ENCODE measurements at places on chromosomes 3 and 15.

DNA sequence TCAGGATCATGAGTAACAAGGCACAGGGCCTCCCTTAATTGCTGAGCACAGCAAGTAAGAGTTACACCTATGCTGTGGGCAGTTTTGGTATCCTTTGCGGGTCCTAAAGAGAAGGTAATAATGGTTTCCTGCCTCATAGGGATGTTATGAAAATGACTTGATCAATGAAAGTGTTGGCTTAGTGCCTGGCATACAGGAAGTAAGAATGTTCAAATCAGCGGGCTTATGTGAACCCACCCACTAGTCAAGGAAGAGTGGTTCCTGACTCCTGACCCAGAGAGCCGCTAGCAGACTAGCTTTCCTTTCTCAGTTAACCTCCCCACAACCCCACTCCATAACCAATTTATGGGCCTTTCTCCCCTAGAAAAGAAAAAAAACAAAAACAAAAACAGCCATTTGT is 5.2 kb upstream of the ADAMTS9 start:
- no peak for DNase-seq

DNA sequence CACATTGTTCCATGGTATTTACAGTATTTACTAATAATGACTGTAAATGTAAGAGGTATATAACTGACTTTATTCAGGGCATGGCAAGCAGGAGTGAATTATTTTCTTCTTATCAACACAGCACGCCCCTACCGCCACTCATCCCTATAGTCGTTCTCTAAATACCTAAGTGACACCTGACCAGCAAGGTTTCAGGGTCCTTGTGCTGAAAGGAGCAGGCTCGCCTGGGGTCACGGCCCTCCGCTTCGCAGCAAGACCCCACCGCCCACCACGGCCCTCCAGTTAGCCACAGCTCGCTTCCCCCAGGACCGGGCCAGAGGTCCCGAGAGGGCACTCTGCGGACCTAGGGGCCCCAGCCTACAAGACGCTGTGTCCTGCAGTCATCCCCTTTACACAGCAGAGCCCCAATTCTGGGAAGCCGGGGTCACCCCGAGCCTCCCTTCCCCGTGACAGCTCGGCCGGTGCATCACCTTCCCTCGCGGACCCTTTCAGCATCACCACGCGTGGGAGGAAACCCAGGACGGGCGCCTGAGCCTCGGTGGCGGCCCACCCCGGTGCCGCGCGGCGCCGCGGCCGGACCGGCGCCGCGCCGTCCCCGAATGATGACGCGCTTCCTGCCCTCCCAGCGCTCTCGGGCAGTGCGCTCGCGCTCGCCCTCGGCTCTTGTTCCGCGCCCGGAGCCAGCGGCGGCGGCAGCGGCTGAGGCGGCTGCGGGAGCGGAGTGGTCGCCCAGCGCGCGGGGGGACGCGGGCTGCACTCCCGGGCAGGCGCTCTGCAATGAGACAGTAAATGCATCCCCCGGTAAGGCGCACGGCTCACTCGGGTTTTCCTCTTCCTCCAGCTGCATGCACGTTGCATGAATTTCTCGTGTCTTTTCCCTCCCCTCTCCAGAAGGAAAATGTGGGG is 225.1 kb upstream of the C2CD4B start:
- DNase-seq, result peak; percentile 49

DNA sequence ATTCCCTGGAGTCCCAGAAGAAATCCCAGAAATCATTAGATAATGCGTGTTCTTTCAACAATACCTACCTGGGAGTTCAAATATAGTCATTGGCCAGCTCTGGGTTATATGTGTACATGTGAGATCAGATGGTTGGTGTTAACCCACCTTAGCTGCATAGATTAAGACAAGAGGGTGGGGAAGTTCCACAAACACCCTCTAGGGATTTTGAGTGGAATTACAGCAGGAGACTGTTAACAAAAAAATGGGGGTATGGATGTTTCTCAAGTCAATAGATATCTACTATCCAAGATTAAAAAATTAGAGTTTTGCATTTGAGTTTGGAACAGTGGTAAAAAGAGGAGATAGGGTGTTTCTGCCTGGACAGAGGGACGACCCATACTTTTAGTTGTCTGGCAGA is 282.5 kb upstream of the CNTN3 start:
- no peak for DNase-seq

- DNase-seq, result no peak
Measured at GRCh38 chr3:107387555-107387954, 10.3 kb downstream of the CCDC54 start.

GRCh38 chr3:181330821-181331563 is 341.5 kb upstream of the DNAJC19 start:
- no peak for DNase-seq

GRCh38 chr15:101499863-101500713 is 10.6 kb upstream of the PCSK6 start:
- DNase-seq, result peak; percentile 47

DNA sequence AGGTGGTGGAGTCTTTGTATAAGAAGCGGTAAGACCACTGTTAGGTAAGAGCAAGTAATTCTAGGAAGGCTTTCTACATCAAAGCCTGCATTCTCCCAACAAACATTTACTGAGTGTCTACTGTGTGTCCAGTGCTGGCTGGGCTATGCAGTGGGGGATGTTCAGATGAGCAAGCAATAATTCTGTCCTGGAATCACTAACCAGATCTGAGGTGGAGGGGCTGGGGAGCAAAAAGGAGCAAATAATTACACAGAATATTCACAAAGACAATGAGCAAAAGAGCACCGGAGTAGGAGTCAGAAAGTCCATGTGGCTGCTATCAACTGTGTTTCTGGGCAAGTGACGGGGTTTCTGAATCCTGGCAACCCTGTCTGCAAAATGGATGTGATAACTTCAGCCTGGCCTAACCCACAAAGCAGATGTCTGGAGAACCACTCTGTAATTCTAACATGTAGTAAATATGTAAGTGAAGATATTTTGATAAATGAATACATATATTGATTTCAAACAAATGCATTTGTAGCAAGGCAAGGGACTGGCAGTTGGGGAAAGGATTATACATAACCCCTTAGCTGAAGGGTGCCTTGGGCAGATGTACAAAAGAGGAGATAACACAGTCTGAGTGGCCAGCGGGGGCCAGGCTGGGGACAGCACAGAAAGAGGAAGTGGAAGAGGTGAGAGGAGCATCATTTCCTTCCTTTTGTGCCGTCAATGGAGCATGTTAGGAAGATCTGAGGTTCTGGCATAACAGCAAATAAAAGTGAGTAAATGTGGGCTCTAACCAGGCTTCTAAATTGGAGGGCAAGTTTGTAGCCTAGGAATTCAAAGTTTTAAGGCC is 28.8 kb downstream of the CYP8B1 start:
- no peak for DNase-seq

DNA sequence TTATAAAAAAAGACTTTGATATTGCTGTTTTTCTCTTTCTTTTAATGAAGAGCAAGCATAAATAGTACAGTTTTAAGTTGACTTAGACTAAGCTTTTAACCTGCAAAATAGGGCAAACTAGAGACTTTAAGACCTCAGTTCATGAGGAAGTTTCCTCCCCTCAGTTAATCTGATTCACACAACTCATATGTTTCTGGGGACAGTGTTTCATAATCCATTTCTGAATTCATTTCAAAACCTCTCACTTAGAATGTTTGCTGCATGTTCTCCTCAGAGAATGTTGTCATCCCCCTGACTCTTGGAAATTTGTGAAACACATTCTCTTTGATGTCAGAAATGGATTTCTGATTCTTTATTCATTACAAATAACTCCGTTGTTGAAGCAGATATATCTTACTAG is 79.3 kb upstream of the SKOR1 start:
- no peak for DNase-seq

DNA sequence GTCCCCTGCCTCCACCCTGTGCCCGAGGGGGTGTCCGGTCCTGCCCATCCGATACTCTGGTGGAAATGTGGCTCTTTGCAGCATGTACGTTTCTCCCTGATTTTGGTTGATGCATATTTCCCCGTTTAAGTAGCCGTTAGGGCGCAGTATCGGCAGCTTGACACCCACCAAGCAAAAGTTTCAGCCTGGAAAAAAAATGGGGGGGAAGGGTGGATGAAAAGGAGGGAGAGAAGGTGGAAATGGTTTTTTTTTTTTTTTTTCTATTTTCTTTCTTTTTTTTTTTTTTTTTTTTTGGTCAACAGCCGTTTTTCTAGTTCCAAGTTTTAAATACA is 1.3 kb downstream of the RAP2B start:
- DNase-seq, result peak; percentile 37

GRCh38 chr3:124246376-124246775 is 254.5 kb upstream of the ROPN1 start:
- DNase-seq, result no peak

DNA sequence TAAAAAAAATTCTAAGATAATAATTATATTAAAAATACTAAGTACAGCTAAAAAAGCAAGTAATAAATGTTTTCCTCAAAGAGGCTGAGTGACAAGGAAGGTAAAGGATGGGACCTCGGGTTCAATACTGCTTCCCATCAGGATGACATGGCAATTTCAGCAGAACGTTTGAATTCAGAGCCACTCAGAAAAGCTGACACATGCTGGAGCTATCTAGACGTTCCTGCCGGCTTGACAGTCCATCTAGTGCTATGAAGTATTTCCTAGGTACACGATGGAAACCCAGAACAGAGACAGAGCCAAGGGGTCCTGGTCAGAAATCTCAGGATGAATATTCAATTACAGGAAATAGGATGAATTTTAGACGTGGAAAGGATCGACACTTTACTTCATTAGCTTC is 361.8 kb downstream of the FGF12 start:
- DNase-seq, result no peak

- no peak for DNase-seq
Measured at GRCh38 chr3:196975349-196975748, 6.7 kb upstream of the PIGZ start.

DNA sequence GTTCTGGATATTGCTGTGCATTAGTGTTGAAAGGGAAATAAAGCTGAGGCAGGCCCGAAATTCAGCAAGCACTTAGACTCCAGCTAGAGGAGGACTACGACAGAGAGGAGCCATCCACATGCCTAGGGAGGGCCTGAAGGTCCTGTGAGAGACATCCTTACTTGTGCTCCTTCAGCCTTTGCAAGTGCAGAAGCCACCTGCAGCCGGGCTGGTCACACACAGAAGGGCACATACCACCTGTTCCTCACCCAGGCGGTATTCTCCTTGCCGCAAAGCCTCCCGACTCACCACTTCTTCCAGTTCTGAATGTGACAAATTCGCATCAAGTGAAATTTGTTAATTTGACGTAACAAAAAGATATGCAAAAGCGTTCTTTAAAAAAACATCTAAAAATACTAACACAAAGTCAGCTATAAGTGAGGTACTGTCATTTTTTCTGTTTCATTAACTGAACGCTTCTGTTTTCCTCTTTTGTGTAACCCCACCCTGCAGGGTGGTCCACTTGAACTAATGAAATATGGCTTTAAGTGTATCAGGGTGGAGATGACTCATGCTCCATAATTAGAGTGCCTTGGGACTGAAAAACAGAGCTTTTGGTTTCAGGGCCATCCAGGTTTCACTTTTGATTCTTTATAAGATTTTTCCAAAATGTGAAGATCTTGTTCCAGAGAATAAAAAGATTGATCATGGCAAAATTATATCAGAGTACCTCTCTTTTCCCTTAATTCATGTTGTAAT is 467.9 kb upstream of the ATP11B start:
- no peak for DNase-seq

DNA sequence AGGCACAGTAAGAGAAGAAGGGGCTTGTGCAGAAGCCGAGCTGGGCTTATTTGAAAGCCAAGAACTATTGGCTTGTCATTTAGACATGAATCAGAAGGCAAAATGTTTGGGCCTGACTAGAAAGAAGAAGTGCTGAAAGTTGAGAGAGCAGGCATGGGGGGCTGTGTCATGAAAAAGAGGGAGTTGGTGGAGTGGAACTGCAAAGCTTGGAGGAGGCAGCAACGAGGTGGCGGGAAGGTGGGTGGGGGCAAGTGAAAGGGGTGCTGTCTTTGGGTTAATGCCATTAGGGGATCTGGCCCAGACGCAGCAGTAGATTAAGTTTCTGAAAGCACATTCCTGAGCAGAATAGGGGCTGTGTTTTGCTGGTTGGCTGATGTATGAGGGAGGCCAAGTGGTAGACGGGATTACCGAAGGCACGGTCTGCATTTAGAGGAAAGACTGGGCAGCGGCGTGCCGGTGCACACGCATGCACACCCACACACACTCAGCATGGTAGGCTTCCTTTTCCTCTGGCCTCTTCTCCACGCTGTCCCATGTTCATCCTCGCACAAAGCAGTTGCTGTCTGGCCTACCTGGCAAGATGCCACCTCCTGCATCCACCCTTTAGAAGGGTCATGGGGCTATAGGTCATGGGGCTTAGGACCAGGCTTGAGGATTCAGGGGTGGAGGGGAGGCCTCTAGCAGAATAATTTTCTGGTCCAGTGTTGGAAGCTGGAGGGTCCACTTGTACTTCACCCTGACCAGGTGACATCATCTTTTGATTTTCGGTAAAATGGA is 43.0 kb downstream of the BOC start:
- DNase-seq, result no peak

DNA sequence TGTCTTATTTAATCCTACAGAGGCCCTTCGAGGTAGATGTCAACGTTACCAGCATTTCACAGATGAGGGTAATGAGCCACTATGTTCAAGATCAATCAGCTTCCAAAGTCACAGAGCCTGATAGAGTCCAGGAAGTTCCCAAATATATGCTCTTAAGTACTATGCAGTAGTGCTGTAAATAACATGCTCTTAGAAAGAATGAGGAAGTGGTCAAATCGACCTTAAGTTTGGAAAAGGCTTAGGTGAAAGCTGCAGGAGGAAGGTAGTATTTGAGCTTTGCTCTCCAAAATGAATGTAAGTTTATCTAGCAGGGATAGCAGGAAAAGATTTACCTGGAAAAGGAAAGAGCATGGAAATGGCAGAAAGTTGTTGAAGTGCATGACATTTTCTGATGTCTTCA is 234.0 kb downstream of the RBMS3 start:
- DNase-seq, result no peak

GRCh38 chr3:182925944-182926337 is 54.4 kb downstream of the DCUN1D1 start:
- DNase-seq, result no peak

- DNase-seq, result no peak
Measured at GRCh38 chr3:73759297-73759711, 134.6 kb upstream of the PDZRN3 start.

DNA sequence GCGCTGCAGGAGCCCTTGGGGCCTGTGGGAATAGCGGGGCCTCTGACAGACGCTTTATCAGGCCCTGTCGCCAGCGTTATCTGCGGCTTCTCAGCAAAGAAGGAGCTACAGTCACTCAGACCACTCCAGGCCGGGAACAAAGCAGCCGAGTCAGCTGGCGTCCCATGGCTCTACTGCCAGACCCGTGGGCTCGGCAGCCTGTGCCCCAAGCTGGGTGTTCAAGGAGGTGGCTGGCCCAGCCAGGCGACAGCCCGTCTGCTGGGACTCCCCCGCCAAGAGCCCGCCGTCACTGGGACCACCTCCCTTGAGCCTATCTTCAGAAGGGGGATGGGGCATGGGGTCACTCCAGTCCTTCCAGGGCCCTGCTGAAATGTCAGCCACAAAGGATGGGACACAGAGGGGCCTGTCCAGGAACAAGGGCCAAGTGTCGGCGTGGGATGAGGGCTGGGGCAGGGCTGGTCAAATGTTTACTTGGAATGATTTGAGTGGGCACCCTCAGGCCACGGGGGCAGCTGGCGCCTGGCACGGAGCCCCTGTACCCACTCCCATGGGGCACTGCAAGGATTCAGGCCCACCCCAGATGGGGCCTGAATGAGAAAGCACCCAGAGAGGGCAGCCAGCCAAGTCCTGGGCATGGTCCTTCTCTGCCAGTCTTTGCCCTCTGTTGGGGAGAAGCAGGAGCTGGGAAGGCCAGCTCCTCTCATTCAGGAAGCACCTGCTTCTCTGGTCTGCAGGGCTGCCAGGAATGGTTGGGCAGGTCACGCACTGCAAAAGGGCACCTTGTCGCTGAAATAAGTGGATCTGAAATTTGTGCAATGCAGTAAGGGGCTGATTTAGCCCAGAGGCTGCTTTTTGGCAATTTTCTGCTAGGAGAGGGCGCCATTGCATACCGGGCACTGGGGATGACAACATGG is 148.3 kb downstream of the SMAD6 start:
- no peak for DNase-seq
